Ammon's horn (tissue), 1 donor: ENCODE measurements at places on chromosomes 6 and 20.

- DNase-seq: no peak
Measured at GRCh38 chr6:21869085-21869771, 275.7 kb downstream of the SOX4 start.

- no peak for DNase-seq
Measured at GRCh38 chr6:170137911-170138910, 152.7 kb downstream of the DLL1 start.

DNA sequence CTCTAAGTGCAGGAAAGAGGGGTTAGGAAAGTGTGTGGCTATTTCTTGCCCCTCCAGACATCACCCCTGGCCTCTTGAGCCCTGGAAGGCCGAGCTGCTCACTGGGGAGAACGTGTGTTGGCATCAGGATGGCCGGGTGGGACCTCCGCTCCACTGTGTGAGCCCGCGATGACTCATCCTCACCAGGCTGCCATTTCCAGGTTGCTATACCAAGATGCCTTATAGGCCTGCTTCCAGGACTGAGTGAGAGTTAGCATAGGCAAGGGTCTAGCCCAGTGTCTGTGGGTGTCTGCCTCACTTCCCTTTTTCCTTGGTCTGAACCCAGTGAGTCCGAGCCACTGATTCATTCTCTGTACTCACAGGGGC is 105.0 kb downstream of the MRPL14 start:
- no peak for DNase-seq

- DNase-seq: peak; percentile 49
Measured at GRCh38 chr20:1274485-1275311, 8.6 kb downstream of the SNPH start.
